ENCODE measurements at places on chromosomes 1 and 21.

- no peak for DNase-seq
Observed at GRCh38 chr1:54460351-54460750, 54.2 kb upstream of the SSBP3 start.

DNA sequence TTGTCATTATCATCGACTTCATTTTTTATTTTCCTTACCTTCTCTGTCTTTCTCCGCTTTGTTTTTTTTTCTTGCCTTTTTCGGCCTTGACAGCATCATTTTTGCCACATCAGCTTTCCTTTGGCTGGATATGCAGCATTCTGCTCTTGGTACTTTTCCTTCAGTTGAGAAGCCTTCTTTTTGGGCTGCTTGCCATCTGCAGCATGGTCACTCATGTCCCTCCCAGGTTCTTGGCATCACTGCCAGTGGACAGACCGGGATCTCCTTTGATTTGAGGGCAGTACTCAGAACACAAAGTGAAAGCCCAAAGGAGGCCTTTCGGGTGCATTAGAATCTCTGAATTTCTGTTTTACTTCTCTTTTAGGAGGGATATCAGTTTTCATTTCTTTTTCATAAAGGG lies 3.7 kb upstream of the PARP1 start:
- no peak for DNase-seq

GRCh38 chr1:42456754-42457089 lies 379 bp downstream of the PPCS start:
- DNase-seq = no peak

DNA sequence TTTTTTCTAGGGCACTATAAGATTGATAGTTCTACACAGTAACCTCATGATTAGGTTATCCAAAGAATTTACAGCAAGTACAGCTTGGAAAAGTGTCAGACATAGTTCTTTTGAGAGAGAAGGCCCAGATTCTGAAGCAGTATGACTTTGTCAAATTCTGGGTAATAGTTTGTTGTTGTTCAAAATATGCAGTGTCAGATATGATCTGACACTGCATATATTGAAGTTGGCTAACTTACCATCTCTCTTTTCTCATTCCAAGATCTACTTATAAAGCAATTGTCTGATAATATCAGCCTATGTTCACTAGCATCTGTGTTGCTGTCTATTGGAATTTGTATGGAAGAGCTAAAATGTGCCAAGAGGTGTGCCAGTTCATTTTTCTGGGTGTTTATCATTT lies 160.1 kb downstream of the CTH start:
- DNase-seq = no peak

DNA sequence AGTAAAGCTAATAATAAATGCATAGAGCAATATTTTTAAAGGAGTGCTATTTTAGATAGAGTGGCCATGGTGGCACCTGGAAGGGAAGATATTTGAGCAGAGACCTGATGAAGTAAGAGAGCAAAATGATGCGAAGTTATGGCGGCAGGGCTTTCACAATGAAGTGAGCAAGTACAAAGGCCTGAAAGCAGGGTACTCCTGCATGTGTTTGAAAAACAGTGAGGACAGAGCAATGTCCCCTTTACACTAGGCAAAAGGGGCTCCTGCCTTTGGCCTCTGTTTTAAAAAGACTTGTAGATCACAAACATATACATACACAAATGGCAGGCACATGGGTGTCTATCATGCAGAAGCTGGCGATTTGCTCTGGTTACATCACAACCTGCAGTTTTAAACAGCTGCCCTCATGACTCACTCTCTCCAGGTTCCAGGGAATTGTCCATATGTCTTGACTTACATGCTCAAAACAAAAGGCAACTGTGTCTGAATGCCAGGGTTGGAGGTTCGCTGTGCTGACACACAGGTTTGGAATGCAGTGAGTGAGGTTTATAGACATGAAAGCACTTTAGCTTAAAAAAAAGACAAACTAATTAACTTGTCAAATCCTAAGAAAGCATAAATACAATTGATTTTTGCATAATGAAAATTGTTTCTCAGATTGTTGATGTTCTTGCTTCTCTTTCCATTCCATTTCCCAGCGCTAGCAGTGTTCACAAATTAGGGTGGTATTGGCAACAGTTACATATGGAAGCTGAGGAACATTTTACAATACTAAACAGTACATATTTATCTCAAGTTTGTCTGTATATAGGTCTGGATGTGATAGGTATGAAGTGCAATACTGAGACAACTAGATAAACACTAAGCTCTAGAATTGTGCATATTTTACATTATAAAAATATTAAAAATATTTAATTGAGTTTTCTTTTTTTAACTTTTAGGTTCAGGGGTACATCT lies 313.9 kb downstream of the BARHL2 start:
- DNase-seq = peak; percentile 49

GRCh38 chr1:91699339-91699974 lies 186.5 kb downstream of the TGFBR3 start:
- no peak for DNase-seq

GRCh38 chr1:44631647-44632539 lies 42.4 kb downstream of the TMEM53 start:
- peak; percentile 95 for DNase-seq

Measured in right forelimb (tissue), 1 donor.